ENCODE measurements at places on chromosomes 1 and 21.

DNA sequence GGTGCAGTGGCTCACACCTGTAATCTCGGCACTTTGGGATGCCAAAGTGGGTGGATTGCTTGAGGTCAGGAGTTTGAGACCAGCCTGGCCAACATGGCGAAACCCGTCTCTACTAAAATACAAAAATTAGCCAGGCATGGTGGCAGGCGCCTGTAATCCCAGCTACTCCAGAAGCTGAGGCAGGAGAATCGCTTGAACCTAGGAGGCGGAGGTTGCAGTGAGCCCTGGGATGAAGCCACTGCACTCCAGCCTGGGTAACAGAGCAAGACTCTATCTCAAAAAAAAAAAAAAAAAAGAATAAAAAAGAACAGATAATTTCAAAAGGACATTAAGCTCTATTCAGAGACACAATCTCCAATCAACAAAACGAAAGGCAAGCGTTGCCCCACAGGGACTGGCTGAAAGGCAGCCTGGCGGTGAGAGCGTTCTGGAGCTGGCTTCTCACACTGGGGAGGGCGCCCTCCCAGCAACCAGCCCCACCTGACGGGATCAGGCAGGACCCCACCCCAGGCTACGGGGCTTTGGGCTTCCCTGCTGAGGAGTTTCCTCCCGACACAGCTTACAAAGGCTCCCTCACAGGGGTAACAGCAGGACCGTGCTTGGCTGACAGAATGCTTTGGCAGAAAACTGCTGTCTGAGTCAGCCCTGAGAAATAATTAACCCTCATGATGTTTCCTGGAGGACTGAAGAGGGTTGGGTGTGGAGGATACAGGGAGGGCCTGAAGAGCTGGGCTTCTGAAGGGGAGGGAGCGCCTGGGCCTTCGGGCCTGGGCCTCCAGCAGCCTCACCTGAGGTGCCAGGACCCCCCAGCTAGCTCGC lies 31.1 kb upstream of the SRP9 start:
- DNase-seq, result no peak

DNA sequence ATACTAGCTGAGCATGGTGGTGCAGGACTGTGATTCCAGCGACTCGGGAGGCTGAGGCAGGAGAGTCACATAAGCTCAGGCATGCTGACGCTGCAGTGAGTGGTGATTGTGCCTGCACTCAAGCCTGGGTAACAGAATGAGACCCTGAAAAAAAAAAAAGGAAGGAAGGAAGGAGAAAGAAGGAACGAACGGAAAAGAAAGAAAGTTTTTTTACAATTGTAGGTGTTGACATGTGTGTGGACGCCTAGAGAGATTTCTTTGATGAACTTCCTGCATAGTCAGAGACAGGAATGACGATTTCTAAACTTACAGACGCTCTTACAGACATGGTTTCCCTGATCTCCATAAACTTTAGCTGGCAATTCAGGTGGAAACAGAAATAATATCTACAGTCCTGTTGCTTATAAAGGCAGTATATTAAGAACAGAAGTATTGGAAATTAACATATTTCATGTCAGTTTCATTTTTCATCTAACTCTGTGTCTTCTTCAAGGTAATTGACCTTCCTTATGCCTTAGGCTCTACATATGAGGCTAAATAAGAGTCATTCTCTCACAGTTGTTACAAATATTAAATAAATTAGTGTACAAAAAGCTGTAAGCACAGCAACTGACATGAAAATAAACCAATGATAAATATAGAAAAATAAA lies 4.1 kb downstream of the SAMSN1 start:
- peak; percentile 24 for DNase-seq

GRCh38 chr1:86085741-86086409 lies 70.7 kb downstream of the COL24A1 start:
- DNase-seq, result no peak

DNA sequence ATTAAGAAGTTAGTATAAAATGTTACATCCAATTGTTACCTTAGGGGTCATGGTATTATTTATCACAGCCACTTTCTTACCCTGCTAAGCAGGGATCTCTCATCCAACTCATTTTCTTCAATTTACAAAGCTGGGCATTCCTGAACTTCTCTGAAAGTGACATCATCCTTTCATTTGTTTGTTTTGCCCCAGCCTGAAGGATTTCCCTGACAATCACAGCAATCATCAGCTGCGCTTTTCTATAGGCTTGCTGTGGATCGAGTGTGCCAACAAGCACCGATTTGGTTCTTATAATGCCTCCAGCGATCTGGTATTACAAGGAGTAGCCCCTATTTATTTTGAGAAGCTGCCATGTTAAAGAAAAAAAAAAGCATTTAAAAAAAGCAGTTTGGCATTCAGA lies 240.2 kb downstream of the USH2A start:
- no peak for DNase-seq

DNA sequence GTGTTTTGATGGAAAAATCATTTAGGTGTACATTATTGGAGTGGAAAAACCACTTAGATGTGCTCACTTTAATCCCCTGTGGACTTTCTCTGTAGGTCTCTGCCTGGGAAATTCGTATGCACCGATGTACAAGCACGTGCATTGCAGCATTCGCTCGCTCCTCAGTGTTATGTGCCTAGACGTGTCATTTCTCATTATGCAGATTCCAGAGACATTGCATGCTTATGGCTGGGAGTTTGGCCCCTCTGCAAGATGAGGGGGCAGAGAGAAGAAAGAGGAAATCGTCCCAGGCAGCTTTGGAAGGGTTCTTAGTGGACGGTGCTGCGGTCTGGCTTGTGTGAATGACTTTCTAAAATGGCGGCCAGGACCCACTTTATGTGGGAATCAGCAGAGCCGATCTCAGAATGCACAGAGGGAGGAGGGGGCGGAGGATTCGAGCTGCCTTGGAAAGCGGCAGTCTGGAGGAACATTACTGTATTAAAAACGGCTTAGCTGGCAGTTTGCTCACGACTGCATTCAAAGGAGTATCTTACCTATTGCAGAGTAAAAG lies 2.3 kb downstream of the SPEN start:
- DNase-seq, result peak; percentile 85

GRCh38 chr1:147897029-147897752 lies 5.4 kb upstream of the GJA8 start:
- DNase-seq, result no peak
